Stimulated activated CD4-positive, alpha-beta T cell treated with anti-CD3 and anti-CD28 coated beads, Interleukin-15, amount 100 ng/mL, for 1 hour (primary cell): ENCODE measurements at places on chromosomes 7 and 10.

DNA sequence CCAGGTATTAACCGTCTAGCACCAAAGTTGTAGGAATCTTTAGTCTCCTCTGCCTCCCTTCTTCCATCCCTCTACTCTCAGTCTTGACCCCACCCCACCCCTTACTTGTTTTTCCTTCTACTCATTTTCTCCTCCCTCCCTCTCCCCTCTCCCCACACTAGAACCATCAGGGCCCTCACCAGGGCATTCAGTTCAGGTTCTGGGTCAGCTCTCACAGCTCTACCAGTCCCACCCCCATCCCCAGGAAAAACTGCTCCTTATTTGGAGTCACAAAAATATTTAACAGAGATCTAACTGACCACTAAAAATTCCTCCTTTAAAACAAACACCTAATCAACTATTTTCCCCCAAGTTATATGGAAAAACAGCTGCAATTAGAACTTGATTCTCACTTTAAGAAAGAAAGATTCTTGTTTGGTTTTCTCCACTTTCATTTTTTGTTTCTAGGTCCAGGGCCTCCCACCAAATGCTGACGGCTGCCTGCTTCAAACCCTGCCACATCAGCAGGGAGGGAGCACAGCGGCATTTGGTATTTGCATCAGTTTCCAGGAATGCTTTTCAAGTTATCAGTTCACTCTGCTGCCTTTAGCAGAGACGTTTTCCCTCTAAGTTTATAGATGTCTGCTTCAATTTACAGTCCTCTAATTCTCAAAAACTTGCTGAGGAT is 2.8 kb upstream of the COL1A2 start:
- DNase-seq = no peak

- no peak for DNase-seq
Measured at GRCh38 chr7:24108906-24109376, 175.0 kb upstream of the NPY start.

- DNase-seq = no peak
Measured at GRCh38 chr7:25313526-25313925, 85.2 kb upstream of the NPVF start.

DNA sequence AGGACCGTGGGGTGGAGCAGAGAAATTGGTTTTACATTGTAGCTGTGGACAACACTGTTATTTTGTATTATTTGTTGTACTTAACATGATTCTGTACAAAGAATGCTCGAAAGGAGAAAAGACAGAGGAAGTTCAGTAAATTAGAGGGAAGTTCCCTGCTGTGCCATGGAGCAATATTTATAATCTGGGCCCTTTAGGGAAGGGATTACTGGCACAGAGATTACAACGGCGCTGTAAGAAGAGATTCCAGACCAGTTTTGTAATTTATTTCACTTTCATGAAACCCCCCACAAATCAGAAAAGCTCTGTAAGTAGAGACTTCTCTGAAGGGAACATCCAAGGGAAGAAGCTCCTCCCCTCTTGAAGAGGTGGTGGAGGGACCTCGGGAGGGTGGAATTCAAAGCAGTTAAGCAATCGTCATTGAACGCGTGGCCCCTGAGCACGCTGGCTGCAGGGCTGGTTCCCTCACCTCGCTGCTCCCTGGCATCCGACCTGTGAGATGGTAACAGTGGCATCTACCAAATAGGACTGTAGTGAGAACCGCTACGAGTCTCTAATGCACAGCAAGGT is 113.5 kb downstream of the KLF6 start:
- no peak for DNase-seq

DNA sequence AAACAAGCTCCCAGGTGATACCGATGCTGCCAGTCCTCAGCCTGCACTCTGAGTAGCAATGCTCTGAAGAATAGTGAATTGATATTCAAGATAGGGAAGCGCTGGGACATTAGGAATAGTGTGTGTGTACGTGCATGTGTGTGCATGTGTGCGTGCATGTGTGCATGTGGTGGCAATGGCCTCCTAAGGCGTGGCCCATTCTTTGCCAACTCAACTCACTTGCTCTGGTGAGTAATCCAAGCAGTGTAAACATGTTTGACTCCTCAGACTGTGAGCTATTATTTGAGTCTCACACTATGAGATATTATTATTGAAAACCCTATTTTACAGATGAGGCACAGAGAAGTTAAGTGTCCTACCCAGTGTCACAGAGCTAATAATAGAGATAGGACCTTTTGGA is 186.6 kb downstream of the RAB11FIP2 start:
- no peak for DNase-seq

GRCh38 chr7:95675016-95675415 is 78.7 kb upstream of the PDK4 start:
- DNase-seq = no peak

- no peak for DNase-seq
Measured at GRCh38 chr7:131769241-131769640, 212.8 kb upstream of the PODXL start.

DNA sequence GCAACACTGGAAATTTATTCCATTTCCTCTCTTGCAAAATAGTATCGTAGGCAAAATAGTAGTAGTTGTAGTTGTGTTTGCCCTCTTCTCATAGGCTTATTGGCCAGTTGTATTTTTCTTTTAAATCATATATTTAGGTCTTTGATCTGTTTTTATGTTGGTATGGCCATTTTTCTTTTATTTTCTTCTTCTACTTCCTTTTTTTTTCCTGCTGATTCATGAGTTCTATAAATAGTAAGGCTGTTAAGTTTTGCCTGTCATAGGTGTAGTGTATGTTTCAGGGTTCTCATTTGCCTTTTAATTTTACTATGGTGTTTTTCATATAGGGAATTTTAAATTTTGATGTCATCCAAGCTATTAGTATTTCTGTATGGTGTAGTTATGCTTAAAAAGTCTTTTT is 25.4 kb upstream of the MRC1 start:
- DNase-seq = no peak

DNA sequence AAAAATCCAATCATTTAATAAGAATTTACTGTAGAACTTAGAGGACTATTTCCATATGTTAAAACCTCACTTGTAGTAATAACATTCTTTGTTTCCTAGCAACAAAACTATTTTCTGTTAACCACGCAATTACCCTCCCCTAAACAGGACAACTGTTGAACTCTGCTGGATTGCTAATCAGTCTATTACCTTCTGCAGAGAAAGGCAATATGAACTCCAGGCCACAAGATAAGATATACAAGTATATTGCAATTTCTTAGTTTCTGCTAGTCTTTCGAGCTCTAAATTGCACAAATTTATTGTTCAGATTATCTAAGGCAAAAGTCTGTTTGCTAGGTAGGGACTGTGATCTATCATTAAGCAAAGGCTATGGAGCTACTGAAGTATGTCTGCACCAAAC is 920.1 kb upstream of the LRRN3 start:
- DNase-seq = no peak

- DNase-seq = no peak
Measured at GRCh38 chr7:30464231-30464671, 14.3 kb downstream of the NOD1 start.

- no peak for DNase-seq
Measured at GRCh38 chr10:101453791-101454718, 100.1 kb downstream of the BTRC start.

GRCh38 chr7:85749696-85750453 is 563.0 kb upstream of the SEMA3D start:
- DNase-seq = no peak

DNA sequence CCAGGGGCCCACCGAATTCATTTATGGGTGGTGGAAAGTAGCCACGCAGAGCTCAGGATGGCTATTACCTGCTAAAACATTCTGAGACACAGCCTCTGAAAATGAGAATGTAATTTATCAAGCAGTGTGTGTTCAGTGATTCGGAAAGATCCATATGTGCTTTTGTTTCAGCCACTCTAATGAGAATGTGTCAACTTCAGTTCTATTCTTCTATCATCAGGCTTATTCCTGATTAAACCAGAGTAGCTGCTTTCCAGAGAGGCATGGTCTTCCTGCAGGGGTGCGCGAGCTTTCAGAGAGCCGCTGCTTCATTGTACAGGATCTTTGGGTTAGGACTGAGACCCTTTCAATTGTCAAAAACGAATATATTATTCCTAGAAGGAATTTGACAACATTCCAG is 167.6 kb downstream of the OTUD1 start:
- DNase-seq = no peak

DNA sequence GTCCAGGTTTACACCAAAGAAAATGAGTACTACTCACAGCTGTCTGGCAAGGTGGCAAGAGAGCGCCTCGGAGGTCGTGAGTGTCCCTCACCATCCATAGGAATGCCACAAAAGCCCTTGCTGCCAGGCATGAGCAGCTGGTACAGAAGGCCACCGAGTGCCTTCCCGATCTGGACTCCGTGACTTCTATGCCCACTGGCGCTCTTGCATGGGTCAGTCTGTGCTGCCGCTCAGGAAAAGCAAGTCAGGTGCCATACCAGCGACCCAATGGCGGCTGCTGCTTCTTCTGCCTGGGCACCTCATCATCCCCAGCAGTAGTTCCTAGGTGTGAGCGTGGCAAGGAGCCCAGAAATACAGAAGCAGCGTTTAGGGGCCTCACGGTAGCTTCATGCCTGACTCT is 11.7 kb downstream of the TBXAS1 start:
- DNase-seq = no peak

- DNase-seq = no peak
Measured at GRCh38 chr7:91892821-91893340, 12.4 kb upstream of the MTERF1 start.

- no peak for DNase-seq
Measured at GRCh38 chr7:25073451-25073850, 51.6 kb downstream of the CYCS start.

DNA sequence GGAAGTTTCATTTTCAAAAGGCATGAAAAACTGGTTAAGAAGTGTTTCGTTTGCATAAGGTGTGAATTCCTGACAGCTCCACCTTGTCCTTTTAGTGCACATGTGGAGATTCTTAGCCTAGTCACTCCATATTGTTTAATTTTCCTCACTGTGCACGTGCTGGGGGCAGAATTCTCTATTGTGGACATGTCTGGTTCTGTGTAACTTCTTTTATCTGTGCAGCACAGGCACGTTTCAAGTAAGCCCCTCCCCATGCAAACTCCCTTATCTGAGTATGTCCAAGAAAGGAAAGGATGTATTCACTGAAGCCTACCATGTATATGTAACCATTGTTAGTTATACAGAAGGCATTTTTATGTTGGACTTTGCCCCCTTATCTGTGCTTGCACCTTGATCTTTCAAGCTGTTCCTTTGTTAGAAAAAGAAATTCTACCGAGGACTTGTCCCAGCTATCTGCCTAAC is 1346.3 kb downstream of the REEP3 start:
- no peak for DNase-seq

- no peak for DNase-seq
Measured at GRCh38 chr7:99699946-99700345, 20.1 kb upstream of the CYP3A5 start.

GRCh38 chr10:109959259-109960145 is 36.2 kb upstream of the XPNPEP1 start:
- no peak for DNase-seq

- no peak for DNase-seq
Measured at GRCh38 chr7:105963038-105963667, at the start of gene CDHR3. Gene CDHR3, plus strand, starts transcription at chr7:105963264. Its CDS starts 55 bp downstream, at chr7:105963319.

- no peak for DNase-seq
Measured at GRCh38 chr10:44749151-44749550, 162.0 kb upstream of the TMEM72 start.

DNA sequence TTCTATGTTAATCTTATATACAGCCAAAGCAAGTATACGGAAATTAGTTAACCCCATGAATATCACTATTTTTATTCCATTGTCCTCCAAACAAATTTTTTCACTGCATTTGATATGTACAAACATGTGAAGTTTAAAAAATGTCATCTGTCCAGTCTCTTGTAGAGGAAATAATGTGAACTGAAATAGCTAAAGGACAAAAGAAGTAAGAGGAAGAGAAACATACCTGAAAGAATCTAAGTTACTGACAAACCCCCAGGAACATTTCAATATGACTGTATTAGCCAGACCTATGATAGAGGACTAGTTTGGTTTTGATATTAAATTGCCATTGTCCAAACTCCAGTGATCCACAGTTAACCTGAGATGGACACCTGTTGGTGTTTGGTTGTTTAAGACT is 80.6 kb downstream of the NRCAM start:
- DNase-seq = no peak

GRCh38 chr7:130393101-130393561 is 12.8 kb downstream of the CPA1 start:
- no peak for DNase-seq

GRCh38 chr10:57161157-57161556 is 800.1 kb upstream of the ZWINT start:
- DNase-seq = no peak

DNA sequence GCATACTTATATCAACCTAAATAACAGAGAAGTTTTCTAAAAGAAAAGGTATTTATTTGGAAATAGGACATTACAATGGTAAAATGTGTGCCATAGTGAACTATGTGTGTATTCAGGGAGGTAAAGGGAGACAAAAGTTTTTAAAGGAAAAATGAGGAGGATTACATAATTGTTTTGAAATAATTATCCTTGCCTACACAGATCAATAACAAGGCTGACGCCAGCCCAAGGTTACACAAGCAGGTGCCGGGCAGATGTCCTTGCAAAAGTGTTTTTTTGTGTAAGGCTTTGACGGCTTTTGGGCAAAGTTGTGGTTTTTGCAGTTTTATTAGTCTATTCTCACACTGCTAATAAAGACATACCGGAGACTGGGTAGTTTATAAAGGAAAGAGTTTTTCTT is 22.7 kb upstream of the SLC35B4 start:
- DNase-seq = no peak

DNA sequence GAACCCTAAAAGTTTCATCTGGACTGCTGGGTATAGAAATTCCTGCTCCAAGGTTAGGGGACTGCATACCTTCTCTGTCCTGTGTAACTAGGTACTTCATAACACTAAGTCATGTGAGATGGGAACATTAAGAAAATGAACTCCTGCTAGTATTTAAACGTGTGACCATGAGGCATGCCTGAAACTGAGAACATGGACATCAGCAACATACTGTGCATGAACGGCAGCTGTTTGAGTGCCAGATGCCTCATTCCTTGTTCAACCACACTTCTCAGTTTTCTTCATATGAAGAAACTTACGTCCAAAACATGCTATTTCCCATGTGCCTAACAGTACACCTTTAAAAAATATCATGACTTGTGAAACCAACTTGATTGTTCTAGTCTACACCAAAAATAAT is 88.5 kb downstream of the CREM start:
- DNase-seq = no peak

GRCh38 chr7:137297551-137298463 is 45.7 kb downstream of the PTN start:
- DNase-seq = no peak
